ENCODE measurements at places on chromosomes 1 and 21.
A peak's percentile ranks its signal among the peaks of the same experiment; 100 is the strongest.

DNA sequence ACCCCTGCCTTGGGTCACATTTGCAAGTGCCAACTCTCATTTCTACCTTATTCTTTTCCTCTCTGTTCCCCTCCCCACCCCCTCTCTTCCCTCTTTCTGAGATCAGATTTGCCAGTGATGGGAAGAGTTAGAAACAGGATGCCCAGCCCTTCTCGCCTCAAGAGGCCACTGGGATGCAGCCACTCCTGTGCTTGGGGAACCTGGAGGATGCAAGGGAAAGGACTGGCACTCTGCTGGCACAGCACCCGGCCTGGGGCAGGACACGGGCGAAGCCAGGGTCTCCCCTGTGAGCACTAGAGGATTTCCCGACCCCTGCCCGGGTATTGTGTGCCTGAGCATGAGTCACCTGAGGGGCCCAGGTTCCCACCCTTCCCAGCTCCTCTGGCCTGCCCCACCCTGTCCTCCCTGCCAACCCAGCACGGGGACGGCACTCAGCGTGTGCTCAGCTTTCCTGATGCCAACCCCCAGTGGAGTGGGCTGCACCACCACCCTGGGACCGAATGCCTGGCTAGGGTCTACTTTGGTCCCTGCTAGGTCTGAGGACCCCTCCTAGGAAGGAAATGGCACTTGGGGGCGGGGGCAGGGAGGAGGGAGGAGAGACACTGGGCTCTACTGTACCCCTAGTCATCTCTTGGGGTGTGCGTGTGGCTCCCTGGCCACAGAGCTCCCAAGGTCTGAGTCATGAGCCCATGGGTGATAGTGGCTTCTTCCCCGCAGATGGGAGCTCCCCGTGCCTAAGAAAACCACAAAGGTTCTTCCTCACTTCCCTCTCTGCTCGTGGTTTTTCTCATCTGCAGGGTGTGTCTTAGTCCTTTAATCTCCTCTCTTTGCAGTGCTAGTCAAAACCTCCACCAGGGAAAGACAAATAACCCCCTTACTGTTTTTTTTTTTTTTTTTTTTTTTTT, 12.4 kb downstream of the LMNA start:
- DNase-seq: no peak

DNA sequence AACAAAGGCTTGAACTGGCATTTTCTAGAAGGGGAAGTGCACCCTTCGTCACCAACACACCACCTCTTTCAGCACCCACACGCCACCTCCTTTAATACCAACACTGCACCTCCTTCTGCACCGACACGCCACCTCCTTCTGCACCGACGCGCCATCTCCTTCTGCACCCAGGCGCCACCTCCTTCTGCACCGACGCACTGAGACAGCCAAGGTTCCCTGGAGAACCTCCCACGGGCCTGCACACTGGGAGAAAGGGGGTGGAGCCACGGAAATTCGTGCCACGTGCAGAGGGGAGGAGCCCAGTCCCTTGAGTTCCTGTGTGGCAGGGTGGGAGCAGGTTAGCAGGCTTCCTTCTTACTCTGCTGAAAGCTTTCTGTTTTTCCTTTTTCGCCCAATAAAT, 327.9 kb upstream of the C1orf174 start:
- DNase-seq: no peak

- no peak for DNase-seq
These were observed 40.8 kb upstream of the LRRC3 start for GRCh38 chr21:44414291-44415072.

DNA sequence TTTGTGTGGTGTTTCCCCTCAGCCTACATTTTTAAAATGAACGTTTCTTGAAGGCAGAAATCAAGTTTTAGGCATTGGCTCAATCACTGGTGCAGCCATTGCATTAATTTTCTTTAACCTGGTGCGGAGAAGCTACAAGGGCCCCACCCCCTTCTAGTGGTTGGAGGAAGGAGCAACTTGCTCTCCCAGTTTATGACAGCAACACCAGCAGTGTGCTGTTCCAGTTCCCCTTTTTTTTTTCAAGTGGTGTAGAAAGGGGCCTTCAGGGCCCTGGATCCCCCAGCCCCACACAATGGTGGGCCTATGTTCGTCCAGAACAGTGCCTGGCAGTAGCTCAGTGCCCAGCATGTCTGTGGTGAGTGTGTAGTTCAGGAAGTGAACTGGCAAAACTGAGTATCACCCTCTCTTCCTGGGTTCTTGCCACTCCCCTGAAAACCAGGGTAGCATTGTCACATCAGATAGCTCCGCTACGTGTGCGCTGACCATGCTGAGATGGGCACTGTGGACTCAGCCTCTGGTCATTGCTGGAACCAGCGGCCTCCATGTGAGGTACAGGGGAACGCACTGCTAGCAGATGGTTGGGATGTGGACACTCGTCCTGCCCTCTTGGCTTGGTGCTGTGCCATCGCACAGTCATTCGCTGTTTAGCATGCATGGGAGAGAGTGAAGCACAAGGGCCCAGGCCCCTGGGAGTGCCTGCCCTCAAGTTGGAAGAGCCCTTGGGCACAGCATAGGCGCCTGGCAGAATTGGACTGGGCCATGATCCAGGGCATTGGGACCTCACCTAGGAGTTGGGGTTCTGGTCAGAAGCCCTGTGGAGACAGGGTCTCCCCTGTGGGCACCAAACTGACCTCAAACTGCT, 7.2 kb downstream of the ARF1 start:
- no peak for DNase-seq

DNA sequence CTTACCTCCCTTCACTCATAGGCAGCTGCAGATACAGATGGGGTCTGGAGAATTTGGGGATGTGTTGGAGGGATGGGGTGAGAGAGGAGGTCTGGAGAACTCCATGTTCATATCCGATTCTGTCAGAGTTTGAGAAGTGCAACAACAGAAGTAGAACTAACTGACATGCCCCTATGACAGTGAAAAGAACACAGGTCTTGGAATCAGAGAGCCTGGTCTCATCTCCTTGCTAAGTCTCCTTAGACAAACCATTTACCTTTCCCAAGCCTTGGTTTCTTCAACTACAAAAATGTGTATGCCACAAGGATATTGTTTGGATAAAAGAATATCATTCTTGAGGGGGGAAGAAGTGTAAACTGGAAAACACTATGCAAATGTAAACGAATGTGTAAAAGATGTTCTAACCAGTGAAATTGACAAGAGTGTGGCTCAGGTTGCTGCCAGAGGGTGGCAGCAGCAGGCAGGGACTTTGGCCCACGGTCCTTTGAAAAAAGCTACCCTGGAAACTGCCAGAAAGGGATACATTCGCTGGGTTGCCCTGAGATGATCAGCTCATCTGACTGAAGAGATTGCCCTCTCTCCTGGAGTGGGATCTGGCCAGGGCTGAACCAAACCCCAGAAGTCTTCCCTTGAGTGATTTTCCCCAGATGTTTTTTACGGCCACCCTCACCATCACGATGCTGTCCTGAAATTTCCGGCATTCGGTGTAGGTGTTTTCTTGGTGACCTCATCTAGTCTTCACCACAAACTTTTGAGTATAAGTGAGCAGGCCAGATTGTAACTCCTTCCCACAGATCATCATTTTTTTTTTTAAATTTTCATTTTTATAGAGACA, 17.0 kb upstream of the CD2 start:
- no peak for DNase-seq

- no peak for DNase-seq
These were observed 106.0 kb downstream of the XCL2 start for GRCh38 chr1:168437821-168438220.

- no peak for DNase-seq
These were observed 6.2 kb upstream of the CENPS start for GRCh38 chr1:10424034-10424433.

DNA sequence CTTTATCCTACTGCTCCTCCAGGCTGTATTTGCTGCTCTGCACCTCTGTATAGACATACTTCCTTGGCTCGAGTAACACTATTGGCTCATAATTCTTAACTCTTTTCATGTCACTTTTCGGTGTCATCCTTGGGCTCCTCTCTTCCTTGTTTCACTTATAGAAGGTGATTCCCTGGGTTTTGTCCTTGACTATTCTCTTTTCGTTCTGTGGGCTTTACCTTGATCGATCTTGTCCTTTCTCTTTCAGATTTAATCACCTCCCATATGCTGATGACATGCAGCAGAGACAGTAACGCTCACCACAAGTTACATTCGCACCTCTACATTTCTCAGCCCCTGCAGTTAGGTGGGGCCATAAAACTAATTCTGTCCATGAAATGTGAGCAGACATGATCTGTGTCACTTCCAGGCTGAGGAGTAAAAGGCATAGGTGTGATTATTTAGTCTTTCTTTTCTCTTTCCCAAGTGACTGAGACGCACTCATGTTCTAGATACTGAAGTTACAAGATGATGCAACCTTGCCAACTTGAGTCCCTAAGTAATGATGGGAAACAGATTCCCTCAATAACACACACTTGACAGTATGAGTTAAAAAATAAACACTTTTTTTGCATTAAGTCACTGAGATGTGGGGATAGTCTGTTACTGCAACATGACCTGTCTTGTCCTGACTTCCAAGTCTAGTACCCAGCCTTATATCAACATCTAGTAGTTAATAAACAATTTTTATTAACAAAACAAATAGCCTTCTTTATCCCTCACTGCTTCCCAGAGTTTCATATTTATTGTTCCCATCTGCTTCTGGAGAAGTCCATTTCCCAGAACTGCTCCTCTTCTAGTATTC, 49.9 kb upstream of the HAO2 start:
- no peak for DNase-seq

DNA sequence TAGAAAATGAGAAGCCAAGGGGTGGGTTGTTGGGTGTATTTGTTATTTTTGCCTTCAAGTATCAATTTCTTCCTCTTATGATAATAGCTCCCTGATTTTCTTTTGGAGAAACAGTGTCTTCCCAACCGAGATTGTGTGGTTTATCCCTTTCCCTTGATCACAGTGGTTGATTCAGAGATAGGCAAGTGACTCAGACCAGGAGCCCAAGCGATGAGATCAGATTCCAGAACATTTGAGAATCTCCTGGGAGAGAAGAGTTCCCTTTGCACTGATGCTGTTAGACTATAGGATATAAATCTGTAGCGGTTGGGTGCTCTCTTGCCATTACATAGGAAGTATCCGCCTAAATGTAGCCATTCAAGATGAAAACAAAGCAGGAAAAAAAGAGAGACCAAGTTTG, 90.1 kb upstream of the WDR26 start:
- DNase-seq: no peak

- DNase-seq: no peak
These were observed 3.5 kb upstream of the CLEC20A start for GRCh38 chr1:178500091-178500770.

DNA sequence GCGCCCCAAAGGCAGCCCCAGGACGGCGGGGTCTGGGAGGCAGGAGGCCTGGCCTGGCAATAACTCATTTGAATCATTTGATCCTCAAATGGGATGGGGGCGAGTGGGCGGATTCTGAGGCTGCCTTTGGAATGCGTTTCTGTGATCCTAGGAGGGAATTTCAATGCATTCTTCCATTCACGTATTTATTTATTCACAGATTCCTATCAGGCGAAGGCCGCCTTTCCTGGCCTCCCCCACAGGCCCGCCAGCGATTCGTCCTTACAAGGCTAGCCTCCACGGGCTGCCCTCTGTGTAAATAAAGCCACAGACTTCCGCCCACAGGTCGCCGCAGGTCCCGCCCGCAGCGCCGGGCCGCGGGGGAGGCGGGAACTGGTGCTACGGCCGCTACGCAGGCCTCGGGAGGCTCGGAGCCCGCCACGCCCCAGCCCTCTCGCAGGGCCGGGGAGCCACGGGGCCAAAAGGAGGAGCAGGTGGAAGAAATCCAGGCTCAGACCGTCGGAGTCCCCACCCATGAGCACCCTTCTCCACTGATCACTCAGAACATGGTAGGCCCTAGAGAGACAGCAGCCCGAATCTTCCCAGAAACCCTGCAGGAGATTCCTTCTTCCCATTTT, 31.3 kb upstream of the JUN start:
- DNase-seq: peak; percentile 33

- DNase-seq: no peak
These were observed 88.8 kb upstream of the TTC34 start for GRCh38 chr1:2890221-2890850.

- DNase-seq: no peak
These were observed 14.9 kb downstream of the COL6A2 start for GRCh38 chr21:46112725-46113215.

GRCh38 chr1:190196020-190196419, 281.6 kb downstream of the BRINP3 start:
- no peak for DNase-seq

- no peak for DNase-seq
These were observed 16.6 kb downstream of the DDAH1 start for GRCh38 chr1:85448358-85448757.

Measured in esophagus squamous epithelium (tissue), 5 donors.